Endodermal cell (in vitro differentiated cells): ENCODE measurements at places on chromosomes 4 and X. TPM values are rescaled to one million over a fixed set of nuclear protein-coding genes. Genes with fewer than 3 reads are reported as not detected.

Gene EIF2S3
- 194 to 229 TPM (median 209 TPM) in 3 replicates for total RNA-seq

Gene LINC00632
- total RNA-seq, result 145 and 168 TPM in 2 replicates

GRCh38 chr4:112386071-112386470, 88.9 kb downstream of the ALPK1 start:
- H3K27me3 ChIP-seq, result no peaks in the 10 kb centered on the region
- H3K27ac ChIP-seq, result no peak overlapping the region
- no peak overlapping the region for H3K4me3 ChIP-seq
- no peaks in the 10 kb centered on the region for H3K36me3 ChIP-seq

Gene NXF2B
- total RNA-seq, result 1.1 and 1.3 TPM in 2 replicates

- DNase-seq, result no peak
- no peaks in the 10 kb centered on the region for H3K27me3 ChIP-seq
- H3K36me3 ChIP-seq, result no peaks in the 10 kb centered on the region
- H3K4me1 ChIP-seq, result no peaks in the 10 kb centered on the region
These were observed 195.1 kb downstream of the ARHGAP24 start for GRCh38 chr4:85669992-85670548.

DNA sequence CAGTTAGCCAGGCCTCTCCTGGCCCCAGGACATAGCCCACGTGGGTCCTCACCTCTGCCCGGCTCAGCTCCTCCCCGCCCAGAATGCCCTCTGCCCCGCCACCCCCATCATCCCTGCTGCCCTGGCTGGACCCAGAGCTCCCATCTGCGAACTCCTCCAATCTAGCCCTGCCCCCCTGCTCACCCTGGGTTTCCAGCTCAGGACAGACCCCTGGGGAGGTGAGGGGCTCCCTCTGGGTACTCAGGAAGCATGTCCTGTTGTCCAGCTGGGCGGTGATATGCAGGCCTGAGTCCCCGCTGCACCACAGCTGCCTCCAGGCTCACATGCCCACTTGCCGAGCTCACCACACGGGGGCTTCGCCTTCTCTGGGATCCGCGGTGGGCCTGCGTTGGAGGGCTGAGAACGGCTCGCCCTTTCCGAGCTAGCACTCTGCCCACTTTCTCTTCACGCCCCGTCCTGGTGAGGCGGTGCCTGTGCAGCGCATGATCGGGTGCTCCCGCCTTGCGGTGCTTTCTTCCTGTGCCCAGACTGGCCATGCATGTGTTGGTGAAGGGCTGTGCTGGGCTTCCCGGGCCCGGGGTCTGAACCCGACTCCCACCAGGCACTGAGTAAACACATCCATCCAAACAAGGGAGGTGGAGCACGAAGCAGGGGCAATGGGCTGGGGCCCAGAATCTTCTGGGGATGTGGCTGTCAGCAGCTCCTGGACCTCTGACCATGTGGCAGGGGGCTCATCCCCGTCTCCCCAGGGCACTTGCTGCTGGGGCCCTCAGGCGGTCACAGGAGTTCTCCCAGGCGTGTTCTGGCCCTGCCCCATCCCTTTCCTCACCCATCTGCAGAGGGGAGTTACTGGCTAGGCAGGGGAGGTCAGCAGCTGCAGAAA, 74.3 kb downstream of the RGS12 start:
- peak; percentile 71 for DNase-seq
- H3K27ac ChIP-seq, result no peak overlapping the region
- H3K4me1 ChIP-seq, result peaks cover 25% of the 10 kb centered on the region
- H3K36me3 ChIP-seq, result no peaks in the 10 kb centered on the region
- H3K27me3 ChIP-seq, result no peaks in the 10 kb centered on the region

DNA sequence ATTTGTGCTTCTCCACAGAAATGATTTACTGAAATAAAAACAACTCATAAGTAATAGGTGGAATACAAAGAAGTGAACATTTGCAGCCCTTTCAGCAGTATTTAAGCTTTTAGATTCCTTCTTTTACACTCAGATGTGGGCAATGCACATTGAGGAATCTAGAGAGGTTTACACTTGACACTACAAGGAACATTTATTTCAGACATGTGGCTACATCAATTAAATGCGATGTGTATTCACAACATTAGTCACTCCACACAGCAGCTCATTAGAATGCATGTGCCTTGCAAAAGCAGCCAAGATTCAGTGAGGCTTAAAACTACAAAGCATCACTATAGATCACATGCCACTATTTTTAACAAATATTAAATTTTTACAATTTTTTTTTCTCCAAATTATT, 480.7 kb downstream of the INPP4B start:
- H3K36me3 ChIP-seq, result no peaks in the 10 kb centered on the region
- no peak overlapping the region for H3K4me3 ChIP-seq
- no peaks in the 10 kb centered on the region for H3K4me1 ChIP-seq
- no peak overlapping the region for H3K27ac ChIP-seq

GRCh38 chr4:61638591-61638990, 438.5 kb downstream of the ADGRL3 start:
- H3K4me1 ChIP-seq, result no peaks in the 10 kb centered on the region
- no peak for DNase-seq
- H3K4me3 ChIP-seq, result no peak overlapping the region
- H3K27ac ChIP-seq, result no peak overlapping the region
- H3K36me3 ChIP-seq, result no peaks in the 10 kb centered on the region

DNA sequence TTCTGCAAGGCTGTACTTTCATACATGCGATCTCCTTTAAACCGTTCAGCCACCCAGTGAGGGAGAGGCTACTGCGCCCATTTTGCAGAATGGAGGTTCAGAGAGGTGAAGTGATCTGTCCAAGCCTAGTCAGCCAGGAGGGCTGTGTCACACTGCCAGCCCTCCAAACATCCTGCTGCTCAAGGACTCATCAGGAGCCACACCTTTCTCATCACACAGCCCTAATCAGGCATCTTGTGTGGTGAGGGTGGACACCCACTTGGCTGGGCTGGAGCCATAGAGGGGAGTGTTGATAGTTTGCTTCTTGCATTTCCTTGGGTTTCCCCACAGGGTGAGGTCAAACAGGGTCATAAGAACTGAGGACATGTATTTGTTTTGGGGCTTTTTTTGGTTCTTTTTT, 5.4 kb upstream of the CXCR3 start:
- H3K27me3 ChIP-seq, result no peaks in the 10 kb centered on the region
- H3K4me1 ChIP-seq, result no peaks in the 10 kb centered on the region
- no peak for DNase-seq
- H3K36me3 ChIP-seq, result no peaks in the 10 kb centered on the region

DNA sequence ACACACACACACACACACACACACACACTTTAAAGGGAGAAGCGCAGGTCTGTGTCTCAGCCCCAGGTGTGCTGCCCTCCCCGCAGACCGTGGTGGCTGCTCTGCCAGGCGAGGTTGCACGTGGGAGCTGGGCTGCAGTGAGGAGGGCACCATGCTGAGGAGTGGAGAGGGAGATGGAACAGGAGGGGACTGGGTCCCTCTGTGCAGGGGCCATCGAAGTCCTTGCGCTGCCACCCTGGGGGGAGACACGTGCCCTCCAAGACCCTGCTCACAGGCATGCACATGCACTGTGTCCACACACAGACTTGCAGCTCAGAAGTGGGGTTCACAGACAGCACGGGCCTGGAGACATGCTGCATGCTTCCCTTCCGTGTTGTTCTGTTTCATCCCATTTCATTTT, 65.5 kb upstream of the HGFAC start:
- H3K27ac ChIP-seq, result no peak overlapping the region
- H3K4me1 ChIP-seq, result peaks cover 8% of the 10 kb centered on the region
- H3K4me3 ChIP-seq, result no peak overlapping the region
- no peak for DNase-seq
- peaks cover 21% of the 10 kb centered on the region for H3K36me3 ChIP-seq

GRCh38 chr4:125979950-125980349, 665.2 kb downstream of the FAT4 start:
- H3K36me3 ChIP-seq, result no peaks in the 10 kb centered on the region
- H3K4me1 ChIP-seq, result no peaks in the 10 kb centered on the region
- no peaks in the 10 kb centered on the region for H3K27me3 ChIP-seq
- H3K4me3 ChIP-seq, result no peak overlapping the region
- DNase-seq, result no peak

Gene COL25A1
- 5.4 to 6.2 TPM (median 5.7 TPM) in 3 replicates for total RNA-seq

GRCh38 chr4:120554086-120554485, 368.4 kb downstream of the PRDM5 start:
- no peaks in the 10 kb centered on the region for H3K27me3 ChIP-seq
- H3K4me3 ChIP-seq, result no peak overlapping the region
- DNase-seq, result no peak
- no peak overlapping the region for H3K27ac ChIP-seq

Gene FRMD7
- not detected in 3 replicates for total RNA-seq

Gene CPZ
- 23.9 to 31.9 TPM (median 25.4 TPM) in 3 replicates for total RNA-seq

Gene PNMA6A
- 5.2 and 7.1 TPM in 2 replicates for total RNA-seq

DNA sequence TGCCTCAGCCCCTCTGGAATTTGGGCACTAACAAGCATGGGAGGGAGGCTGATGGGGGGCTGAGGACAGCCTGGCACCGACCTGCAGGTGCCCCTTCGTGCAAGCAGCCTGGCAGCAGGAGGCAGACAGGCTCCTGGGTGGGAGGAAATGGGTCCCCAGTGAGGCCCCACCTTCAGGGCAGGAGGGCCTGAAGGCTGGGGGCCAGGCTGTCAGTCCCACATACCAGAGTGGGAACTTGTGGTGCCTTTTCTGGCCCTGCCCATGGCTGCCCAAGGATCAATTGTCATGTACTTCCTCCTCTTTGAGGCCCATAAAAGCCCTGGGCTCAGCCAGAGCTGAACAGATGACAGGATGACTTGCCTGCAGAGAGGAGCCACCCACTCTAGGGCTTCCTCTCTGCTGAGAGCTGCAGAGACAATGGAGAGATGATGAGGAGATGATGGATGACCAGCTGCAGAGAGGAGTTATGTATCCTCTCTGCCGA, 141.0 kb downstream of the PDHA2 start:
- no peaks in the 10 kb centered on the region for H3K36me3 ChIP-seq
- no peak overlapping the region for H3K4me3 ChIP-seq
- H3K27ac ChIP-seq, result no peak overlapping the region

Gene FGF5
- 0.32 and 1.6 TPM in 2 replicates for total RNA-seq

DNA sequence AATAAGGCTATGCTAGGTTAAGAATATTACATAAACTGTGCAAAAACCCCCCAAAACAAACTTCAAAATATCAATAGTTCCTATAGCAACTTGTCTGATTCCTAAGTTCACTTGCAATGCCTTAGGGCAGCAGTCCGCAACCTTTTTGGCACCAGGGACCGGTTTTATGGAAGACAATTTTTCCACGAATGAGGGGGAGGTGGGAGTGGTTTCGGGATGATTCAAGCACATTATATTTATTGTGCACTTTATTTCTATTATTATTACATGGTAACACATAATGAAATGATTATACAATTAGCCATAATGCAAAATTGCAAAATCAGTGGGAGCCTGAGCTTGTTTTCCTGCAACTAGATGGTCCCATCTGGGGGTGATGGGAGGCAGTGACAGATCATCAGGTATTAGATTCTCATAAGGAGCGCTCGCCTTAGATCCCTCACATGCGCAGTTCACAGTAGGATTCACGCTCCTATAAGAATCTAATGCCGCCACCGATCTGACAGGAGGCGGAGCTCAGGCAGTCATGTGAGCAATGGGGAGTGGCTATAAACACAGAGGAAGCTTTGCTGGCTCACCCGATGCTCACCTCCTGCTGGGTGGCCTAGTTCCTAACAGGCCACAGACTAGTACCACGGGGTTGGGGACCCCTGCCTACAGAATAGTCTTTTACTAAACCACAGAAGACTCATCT, 39.7 kb downstream of the ACOX3 start:
- no peaks in the 10 kb centered on the region for H3K4me1 ChIP-seq
- H3K4me3 ChIP-seq, result no peak overlapping the region
- DNase-seq, result no peak
- H3K36me3 ChIP-seq, result peaks cover 89% of the 10 kb centered on the region
- H3K27me3 ChIP-seq, result no peaks in the 10 kb centered on the region

Gene UNC5C
- total RNA-seq, result 2.0 to 3.3 TPM (median 2.2 TPM) in 3 replicates

Gene TMEM255A
- 0.29 and 0.35 TPM in 2 replicates for total RNA-seq

- DNase-seq, result no peak
- H3K4me1 ChIP-seq, result no peaks in the 10 kb centered on the region
- H3K4me3 ChIP-seq, result no peak overlapping the region
- no peak overlapping the region for H3K27ac ChIP-seq
These were observed 5.6 kb downstream of the PCDH18 start for GRCh38 chr4:137526681-137527080.

DNA sequence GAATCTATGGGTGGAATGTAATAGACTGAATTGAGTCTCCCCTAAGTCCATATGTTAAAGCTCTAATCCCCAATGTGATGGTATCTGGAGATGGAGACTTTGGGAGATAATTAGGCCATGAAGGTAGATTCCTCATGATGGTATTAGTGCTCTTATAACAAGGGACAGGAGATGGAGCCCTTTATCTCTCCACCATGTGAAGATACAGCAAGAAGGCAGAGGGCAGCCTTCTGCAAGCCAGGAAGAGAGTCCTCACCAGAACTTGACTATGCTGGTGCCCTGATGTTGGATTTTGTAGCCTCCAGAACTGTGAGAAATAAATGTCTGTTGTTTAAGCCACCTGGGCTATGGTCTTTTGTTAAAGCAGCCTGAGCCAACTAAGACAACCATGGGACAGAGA, 76.4 kb upstream of the F8A3 start:
- H3K4me1 ChIP-seq, result no peaks in the 10 kb centered on the region
- no peak overlapping the region for H3K4me3 ChIP-seq
- H3K36me3 ChIP-seq, result peaks cover 3% of the 10 kb centered on the region
- no peak overlapping the region for H3K27ac ChIP-seq

- H3K36me3 ChIP-seq, result no peaks in the 10 kb centered on the region
- no peak for DNase-seq
- H3K27ac ChIP-seq, result no peak overlapping the region
These were observed 127.5 kb downstream of the PAPSS1 start for GRCh38 chr4:107592519-107592918.

Gene MUC7
- total RNA-seq, result not detected in 3 replicates

DNA sequence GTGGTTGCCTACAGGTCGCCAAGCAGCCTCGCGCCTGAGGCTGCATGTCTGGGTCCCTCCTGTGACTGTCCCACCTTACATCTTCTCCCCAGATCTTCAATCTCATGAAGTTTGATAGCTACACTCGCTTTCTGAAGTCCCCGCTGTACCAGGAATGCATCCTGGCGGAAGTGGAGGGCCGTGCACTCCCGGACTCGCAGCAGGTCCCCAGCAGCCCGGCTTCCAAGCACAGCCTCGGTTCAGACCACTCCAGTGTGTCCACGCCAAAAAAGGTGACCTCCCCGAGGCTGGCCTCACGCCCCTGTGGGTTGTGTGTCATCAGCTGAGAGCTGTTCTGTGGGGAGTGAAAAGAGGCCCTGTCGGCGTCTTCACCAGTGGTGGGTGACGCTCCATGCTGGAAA, 24.9 kb upstream of the HGFAC start:
- no peak overlapping the region for H3K4me3 ChIP-seq
- H3K4me1 ChIP-seq, result no peaks in the 10 kb centered on the region
- peaks cover 12% of the 10 kb centered on the region for H3K36me3 ChIP-seq
- H3K27ac ChIP-seq, result no peak overlapping the region
- no peaks in the 10 kb centered on the region for H3K27me3 ChIP-seq

GRCh38 chrX:118522230-118522926, 26.8 kb downstream of the DOCK11 start:
- no peaks in the 10 kb centered on the region for H3K4me1 ChIP-seq
- H3K27me3 ChIP-seq, result no peaks in the 10 kb centered on the region
- no peaks in the 10 kb centered on the region for H3K36me3 ChIP-seq
- no peak overlapping the region for H3K4me3 ChIP-seq
- no peak overlapping the region for H3K27ac ChIP-seq

Gene PHOX2B
- not detected in 3 replicates for total RNA-seq
